Activated CD8-positive, alpha-beta T cell treated with anti-CD3 and anti-CD28 coated beads, Interleukin-2, amount 10 ng/mL, durations not matched to agents 7 days and 5 days (primary cell): ENCODE measurements at places on chromosomes 2 and 18. TPM values are rescaled to one million over a fixed set of nuclear protein-coding genes. Genes with fewer than 3 reads are reported as not detected.

Gene COL4A4
- total RNA-seq = not detected

Gene GCG
- total RNA-seq = not detected

Gene LYPD6
- not detected for total RNA-seq

GRCh38 chr2:113248997-113249770, 29.5 kb downstream of the PAX8 start:
- DNase-seq = peak; percentile 86

- DNase-seq = no peak
Observed at GRCh38 chr2:47946593-47946992, 40.3 kb upstream of the FBXO11 start.

DNA sequence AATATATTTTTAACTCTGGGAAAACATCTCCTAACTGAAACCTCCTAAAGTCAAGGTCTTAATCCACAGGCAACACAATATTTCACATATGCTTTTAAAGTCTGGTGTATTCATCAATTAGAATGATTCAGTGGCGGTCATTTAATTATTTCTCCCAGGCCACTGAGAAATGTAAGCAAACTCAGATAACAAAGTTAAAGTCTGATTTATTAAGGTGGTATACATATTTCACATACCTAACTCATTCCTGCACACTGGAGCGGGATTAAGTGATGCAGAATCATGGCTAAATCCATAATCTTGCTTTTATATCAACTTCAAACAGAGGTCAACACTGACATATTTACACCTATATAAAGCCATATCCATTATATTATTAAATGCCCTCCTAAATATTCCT, 43.7 kb downstream of the FRZB start:
- no peak for DNase-seq

DNA sequence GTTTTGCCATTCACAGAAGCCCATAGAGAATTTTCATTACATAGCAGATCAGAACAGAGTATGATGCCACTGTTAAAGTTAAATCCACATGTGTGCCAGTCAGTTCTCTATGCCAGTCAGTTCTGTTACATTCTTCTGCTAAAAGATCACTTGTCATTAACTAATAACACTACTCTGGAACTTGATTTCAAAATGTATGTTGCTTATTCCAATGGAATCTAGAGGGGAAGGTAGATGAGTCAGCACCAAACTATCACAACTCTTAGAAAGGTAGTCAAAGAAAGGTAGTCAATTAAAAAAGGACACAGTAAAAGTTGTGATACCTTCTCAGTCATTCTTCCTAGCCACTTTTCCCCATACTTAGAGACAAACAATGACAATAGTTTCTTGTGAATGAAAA, 1214.4 kb downstream of the LRP1B start:
- no peak for DNase-seq
